AG04449 (cell line): ENCODE measurements at places on chromosomes 4 and X.

GRCh38 chr4:1839282-1839681 is 16.7 kb downstream of the LETM1 start:
- DNase-seq, result no peak

- no peak for DNase-seq
Measured at GRCh38 chr4:41749631-41750039, 1.1 kb upstream of the PHOX2B start.

- DNase-seq, result no peak
Measured at GRCh38 chrX:150982235-150982787, 824 bp upstream of the HMGB3 start.

DNA sequence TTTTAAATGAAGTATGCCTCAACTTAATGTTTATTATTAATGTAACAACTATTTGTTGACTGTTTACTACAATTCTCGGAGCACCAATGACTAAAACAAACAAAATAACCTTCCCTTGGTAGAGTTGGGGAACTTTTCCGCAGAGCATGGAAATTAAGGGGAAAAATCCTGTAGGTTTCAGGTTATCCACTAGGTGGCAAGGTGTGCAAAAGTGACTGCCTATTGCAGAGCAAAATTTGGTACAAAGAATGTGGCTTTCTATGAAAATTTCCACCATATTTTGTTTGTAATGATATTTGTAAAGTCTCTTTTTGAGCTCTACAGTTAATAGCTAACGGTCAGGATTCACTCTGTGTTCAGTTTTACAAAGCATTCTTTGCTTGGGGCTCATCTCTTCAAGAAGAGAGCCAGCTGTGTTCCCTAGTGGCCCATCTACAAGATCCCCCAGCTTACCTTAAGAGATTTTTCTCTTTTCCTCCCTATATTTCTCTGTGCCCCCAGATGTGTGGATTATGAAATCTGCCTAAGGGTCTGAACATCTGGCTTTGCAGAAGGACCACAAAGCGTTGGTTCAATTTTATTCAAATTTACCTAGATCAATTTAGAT is 61.1 kb downstream of the FBXO8 start:
- DNase-seq, result no peak

DNA sequence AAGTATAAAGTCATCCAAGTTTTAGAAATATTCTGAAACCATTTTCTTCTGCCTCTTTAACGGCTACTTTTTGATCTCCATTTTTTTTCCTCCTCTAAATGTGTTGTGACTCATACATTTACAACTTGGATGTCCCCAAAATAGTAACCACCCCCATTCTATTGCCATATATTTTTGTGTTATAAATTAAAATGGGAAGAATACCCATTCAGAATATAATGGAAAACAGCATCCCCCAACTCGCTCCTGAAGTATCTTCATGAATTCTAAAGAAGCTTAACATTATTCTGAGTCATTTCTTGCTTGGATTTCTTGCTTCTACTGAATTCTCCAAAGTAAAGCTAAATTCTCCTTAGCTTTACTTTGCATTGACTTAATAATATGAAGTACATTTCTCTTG is 92.0 kb upstream of the PTPN13 start:
- no peak for DNase-seq

GRCh38 chrX:153398275-153398960 is 2.7 kb downstream of the PNMA6E start:
- no peak for DNase-seq

DNA sequence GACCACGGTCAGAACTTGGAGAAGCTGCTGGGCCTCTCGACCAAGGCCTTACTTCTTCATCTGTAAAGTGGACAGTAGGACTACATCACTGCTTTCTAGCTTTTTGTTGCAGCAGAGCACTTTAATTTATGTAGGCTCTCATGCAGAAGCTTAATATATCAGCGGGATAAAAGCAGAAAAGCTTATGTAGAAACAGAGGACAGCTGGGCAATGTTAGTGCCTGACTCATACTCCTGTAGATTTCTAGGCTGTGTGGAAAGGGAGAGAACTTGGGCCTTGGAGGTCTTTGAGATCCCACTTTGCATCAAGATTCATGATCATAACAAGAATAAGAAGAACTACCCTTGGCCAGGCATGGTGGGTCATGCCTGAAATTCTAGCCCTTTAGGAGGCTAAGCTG is 91.2 kb downstream of the ARHGAP10 start:
- DNase-seq, result no peak
